ENCODE measurements at places on chromosomes 6 and 20.

DNA sequence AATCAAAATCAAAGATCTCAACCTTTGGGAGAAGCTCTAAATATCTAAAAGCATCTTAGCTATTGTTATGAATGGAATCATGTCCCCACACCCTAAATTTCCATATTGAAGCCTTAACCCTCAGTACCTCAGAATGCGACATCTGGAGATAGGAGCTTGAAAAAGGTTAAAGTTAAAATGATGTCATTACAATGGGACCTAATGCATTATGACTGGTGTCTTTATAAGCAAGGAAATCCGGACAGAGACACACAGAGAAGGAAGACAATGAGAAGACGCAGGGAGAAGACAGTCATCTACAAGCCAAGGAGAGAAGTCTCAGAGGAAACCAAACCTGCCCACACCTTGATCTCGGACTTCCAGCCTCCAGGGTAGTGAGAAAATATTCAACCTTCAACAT is 46.1 kb downstream of the KIF13A start:
- no peak for ATAC-seq

- ATAC-seq: no peak
These were observed 2.0 kb upstream of the RSPO4 start for GRCh38 chr20:1003920-1004697.

DNA sequence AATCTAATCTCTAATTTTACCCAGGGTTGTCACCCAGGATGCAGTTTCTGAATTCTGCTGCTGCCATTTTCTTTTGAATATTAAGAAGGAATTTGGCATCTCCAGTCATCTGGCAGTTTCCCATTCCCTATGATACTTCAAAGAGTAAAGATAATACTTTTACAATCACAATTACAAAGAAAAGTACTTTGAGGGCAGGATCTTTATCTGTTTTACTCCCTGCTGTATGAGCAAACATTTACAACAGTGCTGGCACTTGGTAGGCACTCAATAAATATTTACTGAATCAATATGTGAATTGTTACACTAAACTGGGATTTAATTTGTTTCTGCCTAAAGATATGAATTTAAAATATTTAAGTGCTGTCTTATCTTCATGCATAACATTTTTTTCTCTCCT is 224.9 kb downstream of the EPHA7 start:
- no peak for ATAC-seq

- no peak for ATAC-seq
These were observed 44.4 kb upstream of the PROKR2 start for GRCh38 chr20:5361176-5361575.

DNA sequence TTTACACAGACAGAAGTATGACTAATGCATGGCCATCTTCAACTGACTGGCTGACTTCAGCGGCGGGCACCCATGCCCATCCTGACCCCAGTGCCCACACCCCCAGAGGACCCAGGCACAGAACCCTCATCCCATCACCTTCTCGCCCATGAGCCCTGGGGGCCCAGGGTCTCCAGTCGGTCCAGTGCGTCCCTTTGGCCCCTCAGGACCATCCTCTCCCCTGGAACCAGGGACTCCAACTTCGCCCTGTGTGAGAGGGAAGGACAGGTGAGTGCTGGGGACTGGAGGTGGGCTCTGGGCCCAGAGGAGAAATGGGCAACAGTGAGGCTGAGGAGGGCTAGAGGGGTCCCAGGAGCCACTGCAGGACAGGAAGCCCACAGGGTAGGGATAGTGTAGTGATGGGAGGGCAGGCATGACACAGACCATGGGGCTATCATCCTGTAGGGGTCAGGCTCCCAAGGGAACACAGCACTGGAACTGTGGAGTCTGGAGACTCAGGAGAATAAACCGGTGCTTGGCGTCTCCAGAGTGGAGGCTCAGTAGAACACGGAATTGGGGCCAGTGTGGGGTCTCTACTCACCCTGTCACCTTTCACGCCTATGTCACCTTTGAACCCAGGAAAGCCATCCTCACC is 16.7 kb downstream of the COL11A2 start:
- no peak for ATAC-seq

GRCh38 chr20:36658300-36658699 is 12.3 kb upstream of the SLA2 start:
- no peak for ATAC-seq

DNA sequence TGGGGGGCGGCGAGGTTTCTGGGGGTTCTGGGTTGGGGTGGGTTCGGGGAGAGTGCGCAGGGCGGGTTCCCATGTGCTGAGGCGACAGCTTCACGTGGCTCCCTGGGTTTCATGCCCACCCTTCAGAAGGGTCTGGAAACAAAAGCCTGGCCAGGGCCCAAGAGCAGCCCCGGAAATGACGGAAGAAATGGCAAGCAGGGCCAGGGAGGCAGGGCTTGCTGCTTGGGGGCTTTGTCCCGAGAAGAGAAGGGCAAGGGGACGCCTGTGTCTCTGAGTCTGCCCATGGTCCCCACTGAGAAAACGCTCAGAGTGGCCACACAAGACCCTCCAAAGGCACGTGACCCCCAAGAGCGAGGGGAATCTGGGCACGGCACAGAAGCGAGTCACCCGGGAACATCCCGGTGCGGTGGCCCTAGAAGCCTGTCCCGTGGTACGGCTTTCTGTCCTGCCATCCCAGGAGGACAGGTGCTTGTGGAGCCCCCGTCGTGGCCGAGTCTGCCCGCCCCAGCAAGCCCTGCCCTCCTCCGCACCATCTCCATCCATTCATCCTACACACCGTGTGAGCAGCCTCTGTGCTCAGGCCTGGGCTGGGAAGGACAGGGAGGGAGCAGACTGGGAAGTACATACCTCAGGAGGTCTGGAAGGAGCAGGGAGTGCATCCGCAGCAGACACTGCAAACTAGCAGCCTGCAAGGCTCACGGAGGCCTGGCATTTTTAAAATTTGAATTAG is 9.0 kb downstream of the NPEPL1 start:
- ATAC-seq: no peak

- ATAC-seq: no peak
These were observed 758.9 kb downstream of the KIF16B start for GRCh38 chr20:15814360-15814759.

GRCh38 chr20:45449528-45449927 is 20.0 kb upstream of the WFDC2 start:
- no peak for ATAC-seq

DNA sequence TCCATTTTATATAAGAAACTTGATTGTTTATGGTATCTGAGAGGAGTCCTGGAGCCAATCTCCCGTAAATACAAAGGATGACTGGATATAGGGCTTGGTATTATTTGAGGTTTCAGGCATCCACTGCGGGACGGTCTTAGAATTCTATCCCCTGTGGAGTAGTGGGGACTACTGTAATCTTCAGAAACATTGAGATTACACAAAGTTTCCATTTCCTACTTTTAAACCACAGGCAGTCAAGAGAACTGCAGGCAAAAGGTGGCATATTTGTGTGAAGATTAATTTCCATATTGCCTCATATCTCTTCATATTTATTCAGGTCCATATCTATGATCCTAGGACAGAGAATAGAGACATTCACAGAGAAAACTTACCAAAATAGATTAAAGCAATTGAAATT is 586.2 kb downstream of the PHF3 start:
- ATAC-seq: no peak

DNA sequence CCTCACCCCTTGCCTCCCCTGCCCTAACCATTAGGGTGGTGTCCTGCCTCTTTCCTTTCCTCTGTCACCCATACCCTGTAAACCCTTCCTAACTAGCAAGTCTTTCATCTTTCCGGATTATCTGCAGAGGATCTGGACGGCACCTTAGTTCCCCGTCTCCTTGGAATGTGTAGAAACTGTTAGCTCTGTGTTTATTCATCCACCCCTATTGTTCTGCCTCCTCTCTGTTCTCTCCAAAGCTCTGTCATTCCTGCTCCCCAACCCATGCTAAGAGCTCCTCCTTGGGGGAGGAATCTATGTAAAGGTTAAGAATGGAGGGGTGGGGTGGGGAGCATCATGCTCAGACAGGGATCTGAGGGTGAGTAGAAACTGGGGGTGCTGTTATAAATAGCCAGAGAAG is 39.4 kb upstream of the KCNK5 start:
- no peak for ATAC-seq

DNA sequence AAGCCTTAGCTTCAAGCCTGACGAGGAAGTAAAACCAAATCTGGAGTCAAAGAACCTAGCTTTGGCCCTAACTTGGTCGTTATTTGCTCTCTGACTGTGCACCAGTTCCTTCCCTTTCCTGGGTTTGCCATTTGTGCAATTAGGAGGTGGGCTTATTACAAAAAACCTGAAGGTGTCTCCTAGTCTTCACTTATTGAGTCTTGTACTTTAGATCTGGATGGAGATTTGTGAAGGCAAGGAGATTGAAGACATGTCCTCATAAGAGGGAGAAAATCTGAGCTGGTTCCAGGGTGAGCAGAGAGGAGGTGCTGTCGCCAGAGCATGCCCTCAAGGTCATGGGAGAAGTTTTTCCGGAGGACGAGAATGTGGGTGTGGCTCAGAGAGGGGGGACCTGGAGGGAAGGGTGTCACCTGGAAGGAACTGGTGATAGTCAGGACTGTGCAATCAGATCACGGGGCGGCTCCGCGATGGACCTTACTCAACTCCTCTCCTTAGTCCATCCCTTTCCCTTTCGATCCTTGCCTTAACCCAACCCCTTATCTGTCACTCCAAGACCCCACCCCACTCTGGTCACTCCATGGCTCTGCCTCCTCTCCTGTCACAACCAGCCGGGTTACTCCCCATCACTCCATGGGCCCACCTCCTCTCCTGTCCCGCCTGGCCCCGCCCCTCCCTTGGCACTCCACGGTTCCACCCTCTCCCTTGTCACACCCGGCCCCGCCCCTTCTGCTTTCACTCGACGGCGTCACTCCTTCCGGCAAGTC is 588 bp upstream of the ACSS2 start:
- peak; percentile 89 for ATAC-seq

- no peak for ATAC-seq
These were observed 144.1 kb upstream of the EEF1E1 start for GRCh38 chr6:8246403-8246802.

DNA sequence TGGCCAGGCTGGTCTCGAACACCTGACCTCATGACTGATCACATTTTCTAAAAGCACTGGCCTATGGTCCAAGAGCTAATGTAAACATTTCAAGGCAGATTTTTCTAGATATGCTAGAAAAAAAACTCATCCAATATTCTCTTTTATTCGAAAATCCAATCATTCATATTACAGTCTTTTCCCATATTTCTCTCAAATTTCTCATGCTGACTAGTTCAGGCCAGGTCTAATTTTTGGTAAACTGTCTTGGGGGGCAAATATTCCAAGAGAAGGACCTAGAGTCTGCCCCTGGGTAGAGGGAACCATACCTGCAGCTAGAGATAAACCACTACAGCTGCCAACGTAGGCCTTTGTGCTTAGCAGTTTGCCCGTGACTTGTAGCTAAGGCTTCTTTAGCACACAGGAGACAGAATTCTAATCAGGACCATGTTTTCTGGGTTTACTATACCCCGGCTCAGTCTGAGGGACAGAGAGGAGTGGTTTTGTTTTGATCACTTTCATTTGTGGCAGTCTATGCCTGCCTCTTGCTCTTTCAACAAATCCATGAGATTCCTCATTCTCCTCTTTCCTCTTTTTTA is 71.8 kb upstream of the CITED2 start:
- ATAC-seq: no peak

GRCh38 chr6:80234908-80235307 is 128.4 kb downstream of the BCKDHB start:
- no peak for ATAC-seq

GRCh38 chr6:87572021-87572420 is 17.8 kb downstream of the RARS2 start:
- no peak for ATAC-seq

DNA sequence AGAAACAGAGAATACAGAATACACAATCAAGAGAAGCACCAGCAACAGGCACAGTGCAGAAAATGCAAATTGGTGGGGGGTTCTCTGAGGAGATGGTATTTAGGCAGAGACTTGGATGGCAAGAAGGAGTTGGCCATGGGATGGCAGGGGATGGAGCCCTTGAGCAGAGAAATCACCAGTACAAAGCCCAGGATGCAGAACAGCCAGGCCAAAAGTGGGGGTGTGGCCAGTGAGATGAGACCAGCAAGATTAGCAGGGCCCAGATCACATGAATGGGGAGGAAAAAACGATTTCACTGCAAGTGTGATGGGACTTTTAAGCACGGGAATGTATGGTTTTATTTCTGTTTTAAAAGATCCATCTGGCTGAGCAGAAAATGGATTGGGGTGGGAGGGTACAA is 63.4 kb downstream of the TRAM2 start:
- ATAC-seq: no peak

DNA sequence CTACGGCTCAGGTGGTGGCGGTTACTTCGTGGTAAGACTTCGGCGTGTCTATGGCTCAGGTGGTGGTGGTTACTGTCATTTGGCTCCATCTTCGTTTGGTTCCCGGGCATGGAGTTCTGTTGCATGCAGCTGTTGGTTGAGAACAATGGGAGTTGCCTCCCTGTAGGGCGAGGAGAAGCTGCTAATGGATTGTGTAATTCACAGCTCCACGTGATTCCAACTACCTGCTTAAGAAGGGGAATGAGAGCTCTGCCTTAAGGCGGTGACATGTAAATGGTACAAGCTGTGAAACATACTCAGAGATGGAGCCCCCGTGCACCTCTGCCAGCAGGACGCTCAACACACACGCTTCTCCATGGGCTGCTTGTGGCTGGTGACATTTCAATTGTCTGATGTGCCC is 12.4 kb upstream of the DACT2 start:
- no peak for ATAC-seq

- ATAC-seq: no peak
These were observed 50.8 kb downstream of the UTRN start for GRCh38 chr6:144335914-144336313.

DNA sequence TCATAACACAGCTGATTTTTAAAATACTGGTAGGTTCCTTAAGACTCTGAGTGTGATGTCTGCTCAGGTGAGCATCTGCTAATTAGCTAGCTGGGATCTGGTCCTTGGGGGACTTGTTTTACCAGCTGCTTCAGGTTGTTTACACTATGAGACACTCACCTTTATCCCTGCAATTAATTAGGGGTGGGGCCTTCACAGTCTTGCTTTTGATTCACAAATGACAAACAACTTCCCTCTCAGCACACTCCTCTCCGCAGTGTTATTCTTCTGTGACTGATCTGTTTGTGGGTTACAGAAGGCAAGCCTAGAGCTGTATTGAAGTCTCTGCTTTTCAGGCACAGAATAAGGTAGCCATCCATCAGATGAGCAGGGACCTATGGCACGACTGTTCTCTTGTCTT is 62.0 kb upstream of the CD83 start:
- ATAC-seq: no peak

- ATAC-seq: no peak
These were observed 55.5 kb downstream of the ARID1B start for GRCh38 chr6:156832669-156833068.
